ENCODE measurements at places on chromosomes 4 and X.

DNA sequence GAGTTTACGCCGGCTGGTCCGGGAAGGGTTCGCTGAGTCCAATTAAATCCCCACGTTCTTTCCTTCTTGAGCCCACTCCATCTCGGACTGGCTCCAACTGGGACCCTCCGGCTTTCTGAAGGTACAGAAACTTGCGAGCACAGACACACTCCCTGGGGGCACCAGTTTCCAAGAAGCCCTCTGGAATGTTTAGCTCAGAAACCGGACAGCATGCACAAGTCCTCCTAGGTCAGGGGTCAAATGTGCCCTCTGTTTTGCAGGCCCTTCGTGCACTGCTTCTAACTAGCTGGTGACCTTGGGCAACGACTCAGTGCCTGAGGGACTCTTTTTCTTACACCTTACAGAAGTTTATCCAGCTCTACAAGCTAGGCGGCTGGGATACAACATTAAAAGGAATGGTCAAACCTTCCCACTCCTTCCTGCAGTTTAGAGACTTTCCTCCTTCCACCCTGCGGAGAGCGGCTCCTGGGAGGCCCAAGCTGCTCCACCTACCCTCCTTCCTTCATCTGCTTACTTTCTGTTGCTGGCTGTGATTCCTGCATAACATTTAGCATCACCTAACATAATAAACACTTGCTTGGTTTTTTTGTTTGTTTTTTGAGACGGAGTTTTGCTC is 275.5 kb downstream of the BCOR start:
- no peak for DNase-seq
- H3K27me3 ChIP-seq: no peaks in the 10 kb centered on the region
- no peak overlapping the region for H3K4me3 ChIP-seq
- H3K27ac ChIP-seq: no peak overlapping the region
- no peaks in the 10 kb centered on the region for H3K36me3 ChIP-seq
- no peaks in the 10 kb centered on the region for H3K4me1 ChIP-seq

- H3K27me3 ChIP-seq: no peaks in the 10 kb centered on the region
- no peaks in the 10 kb centered on the region for H3K36me3 ChIP-seq
- no peak for DNase-seq
- H3K27ac ChIP-seq: peak overlapping the region; percentile 65
These were observed 45.8 kb downstream of the AREG start for GRCh38 chr4:74490736-74491135.

DNA sequence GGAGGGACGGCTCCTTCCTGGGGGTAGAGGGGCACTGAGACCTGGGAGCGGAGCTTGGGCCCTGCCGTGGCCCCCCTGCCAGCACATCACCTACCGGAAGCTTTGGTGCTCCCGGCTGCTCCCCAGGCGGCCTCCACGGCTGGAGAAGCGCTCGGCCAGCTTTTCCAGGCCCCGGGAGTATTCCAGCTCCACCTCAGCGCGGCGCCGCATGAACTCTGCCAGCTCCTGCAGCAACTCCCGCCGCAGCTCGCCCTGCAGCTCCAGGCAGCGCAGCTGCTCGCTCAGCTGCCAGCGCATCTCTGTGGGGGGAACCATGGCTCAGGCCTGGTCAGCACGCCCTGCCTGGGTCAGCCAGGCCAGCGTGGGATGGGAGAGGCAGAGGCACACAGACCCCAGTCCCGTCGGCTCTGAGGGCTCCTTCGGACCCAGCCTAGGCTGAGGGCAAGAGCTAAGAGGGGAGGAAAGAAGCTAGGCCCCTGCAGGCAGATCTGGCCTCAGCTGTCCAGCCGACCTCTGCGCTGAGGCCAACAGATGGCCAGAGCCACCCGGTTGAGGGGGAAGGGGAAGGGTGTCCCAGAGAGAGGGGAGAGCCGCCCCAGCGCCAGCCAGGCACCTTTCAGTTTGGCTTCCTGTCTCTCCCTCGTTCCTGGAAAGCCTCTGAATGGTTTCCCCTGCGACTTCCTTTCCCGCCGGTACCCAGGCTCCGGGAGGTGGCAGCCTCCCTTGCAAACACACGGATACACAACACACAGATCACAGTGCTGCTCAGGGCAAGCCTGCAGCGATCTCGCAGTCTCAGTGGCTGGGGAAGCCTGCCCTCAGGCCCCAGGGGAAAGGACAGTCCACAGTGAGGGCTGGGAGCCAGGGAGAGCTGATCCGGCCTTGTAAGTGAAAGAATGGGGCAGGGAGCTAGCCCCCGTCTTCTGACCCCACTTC is 4.3 kb downstream of the ARHGAP4 start:
- no peak overlapping the region for H3K4me3 ChIP-seq
- no peak overlapping the region for H3K27ac ChIP-seq
- H3K4me1 ChIP-seq: peaks cover 8% of the 10 kb centered on the region
- no peaks in the 10 kb centered on the region for H3K27me3 ChIP-seq
- no peak for DNase-seq

DNA sequence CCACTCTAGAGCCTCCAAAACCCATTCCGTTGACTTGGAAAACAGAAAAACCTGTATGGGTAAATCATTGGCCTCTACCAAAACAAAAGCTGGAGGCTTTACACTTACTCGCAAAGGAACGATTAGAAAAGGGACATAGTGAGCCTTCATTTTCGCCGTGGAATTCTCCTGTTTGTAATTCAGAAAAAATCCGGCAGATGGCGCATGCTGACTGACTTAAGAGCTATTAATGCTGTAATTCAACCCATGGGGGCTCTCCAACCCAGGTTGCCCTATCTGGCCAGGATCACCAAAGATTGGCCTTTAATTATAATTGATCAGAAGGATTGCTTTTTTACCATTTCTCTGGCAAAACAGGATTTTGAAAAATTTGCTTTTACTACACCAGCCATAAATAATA is 60.8 kb downstream of the ZNF732 start:
- no peak overlapping the region for H3K27ac ChIP-seq
- H3K4me3 ChIP-seq: no peak overlapping the region
- no peak for DNase-seq
- H3K36me3 ChIP-seq: 0 out of 2 replicates have a peak, but pooled peaks cover 9% of the 10 kb centered on the region
- no peaks in the 10 kb centered on the region for H3K27me3 ChIP-seq

DNA sequence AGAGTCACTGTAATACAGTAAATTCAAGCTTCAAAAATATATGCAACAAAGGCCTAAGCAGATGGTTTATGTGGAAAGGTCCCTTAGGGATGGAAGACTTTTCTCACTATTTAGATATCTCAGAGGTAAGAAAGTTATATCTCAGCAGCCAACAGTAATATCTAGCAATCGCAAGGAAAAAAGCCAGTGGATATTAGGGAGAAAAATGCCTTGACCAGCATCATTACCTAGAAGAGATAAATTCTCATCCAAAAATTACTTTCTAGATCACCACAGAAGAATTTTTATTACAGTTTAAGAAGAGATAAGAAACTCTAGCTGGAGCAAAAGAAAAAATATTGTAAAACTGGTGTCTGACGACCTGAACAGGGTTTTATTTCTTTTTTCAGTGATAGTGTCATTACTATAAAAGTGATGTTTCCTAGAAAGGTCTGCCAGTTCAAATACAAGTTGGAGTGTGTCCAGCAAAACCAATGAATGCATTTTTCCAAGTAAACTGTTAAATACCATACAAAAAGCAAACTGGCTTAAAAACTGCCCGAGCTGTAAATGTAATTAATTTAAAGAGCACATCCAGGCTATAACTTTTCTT is 100.0 kb downstream of the ATP11C start:
- H3K4me3 ChIP-seq: no peak overlapping the region
- H3K27me3 ChIP-seq: no peaks in the 10 kb centered on the region
- no peaks in the 10 kb centered on the region for H3K36me3 ChIP-seq
- no peak for DNase-seq
- peaks cover 35% of the 10 kb centered on the region for H3K4me1 ChIP-seq
- H3K27ac ChIP-seq: no peak overlapping the region

DNA sequence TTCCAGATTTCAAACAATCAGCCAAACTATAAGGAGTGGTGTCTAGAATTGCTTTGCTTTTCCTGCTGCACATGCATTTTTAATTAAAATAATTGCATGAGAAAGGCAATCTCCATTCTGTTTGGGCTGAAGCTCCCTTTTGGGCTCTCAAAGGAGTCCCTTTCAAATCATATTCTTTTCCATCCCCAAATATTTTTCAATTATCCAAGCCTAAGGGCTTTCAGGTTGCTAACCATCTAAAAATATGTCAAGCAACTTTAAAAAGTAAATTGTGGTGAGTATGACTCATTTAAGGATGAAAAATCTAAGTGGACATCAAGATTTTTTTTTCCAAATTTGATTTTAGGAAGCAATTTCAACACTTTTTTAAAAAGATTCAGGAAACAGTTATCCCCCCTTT is 28.4 kb downstream of the PIR start:
- no peaks in the 10 kb centered on the region for H3K27me3 ChIP-seq
- H3K27ac ChIP-seq: no peak overlapping the region
- H3K36me3 ChIP-seq: no peaks in the 10 kb centered on the region
- DNase-seq: no peak
- no peaks in the 10 kb centered on the region for H3K4me1 ChIP-seq

GRCh38 chr4:105025263-105026017 is 121.2 kb upstream of the TET2 start:
- no peak overlapping the region for H3K4me3 ChIP-seq
- no peak for DNase-seq
- H3K27me3 ChIP-seq: no peaks in the 10 kb centered on the region

- H3K36me3 ChIP-seq: no peaks in the 10 kb centered on the region
- no peak overlapping the region for H3K27ac ChIP-seq
- no peak for DNase-seq
- no peaks in the 10 kb centered on the region for H3K4me1 ChIP-seq
- H3K27me3 ChIP-seq: no peaks in the 10 kb centered on the region
These were observed 30.1 kb downstream of the GUCY1A1 start for GRCh38 chr4:155696726-155697125.

DNA sequence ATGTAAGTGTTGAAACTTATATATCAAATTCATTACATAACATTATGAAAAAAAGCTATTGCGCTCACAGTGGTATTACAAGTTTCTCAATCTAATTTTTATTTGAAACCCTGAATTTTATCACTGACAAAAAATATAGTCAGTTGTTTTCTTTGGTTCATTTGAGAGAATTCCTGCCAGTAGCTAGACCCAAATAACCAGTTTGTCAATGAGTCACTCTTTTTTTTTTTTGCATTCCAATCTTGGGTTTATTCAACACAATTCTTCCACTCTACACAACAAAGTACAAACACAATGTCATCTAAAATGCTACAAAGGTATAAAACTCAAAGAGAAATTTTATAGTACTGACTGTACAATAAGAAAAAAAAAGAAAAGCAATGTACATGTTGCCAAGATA is 13.1 kb downstream of the HPF1 start:
- peaks cover 31% of the 10 kb centered on the region for H3K36me3 ChIP-seq
- H3K4me3 ChIP-seq: no peak overlapping the region
- no peaks in the 10 kb centered on the region for H3K27me3 ChIP-seq
- no peak overlapping the region for H3K27ac ChIP-seq

DNA sequence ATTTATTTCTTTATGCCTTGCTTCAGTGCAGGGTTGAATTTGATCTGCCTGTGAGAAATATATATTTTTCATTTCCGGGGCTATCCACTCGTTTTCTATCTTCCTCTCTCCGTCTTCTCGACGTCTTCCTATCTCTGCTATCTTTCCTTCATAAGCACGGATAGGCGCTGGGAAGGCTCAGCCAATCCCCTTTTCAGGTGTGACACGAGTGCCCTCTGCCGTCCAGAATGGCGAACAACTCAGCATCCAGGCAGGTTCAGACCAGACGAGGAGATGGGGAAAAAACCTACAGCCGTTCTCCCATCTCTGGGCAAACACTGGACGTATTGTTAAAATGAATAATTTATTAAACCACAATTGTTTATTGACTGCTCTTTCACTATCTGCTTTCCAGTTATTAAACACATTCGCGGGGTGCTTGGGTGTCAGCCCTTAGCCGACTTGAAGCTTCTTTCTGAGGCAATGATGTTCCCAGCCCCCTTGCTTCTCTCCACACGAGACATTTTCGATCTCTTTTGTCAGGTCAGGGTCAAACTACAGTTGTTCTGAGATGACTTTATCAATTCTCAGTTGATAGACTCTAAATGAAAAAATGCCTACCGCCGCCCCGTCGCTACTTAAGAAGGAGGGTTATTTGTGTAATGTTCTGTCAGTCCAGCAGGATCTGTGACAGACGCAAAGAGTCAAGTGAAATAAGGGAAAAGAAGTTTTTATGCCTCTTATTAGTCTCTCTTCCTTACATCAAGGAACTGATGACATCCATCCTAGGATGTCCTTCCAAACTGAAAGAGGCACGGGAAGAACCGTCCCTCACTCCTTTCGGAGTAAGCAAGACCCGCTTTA is 96.3 kb upstream of the NOCT start:
- H3K27me3 ChIP-seq: no peaks in the 10 kb centered on the region
- H3K27ac ChIP-seq: no peak overlapping the region
- no peak for DNase-seq
- no peak overlapping the region for H3K4me3 ChIP-seq
- no peaks in the 10 kb centered on the region for H3K4me1 ChIP-seq

- H3K4me1 ChIP-seq: no peaks in the 10 kb centered on the region
- no peak for DNase-seq
- H3K36me3 ChIP-seq: no peaks in the 10 kb centered on the region
- H3K4me3 ChIP-seq: no peak overlapping the region
- no peak overlapping the region for H3K27ac ChIP-seq
These were observed 12.3 kb downstream of the CENPVL3 start for GRCh38 chrX:51606446-51606845.

DNA sequence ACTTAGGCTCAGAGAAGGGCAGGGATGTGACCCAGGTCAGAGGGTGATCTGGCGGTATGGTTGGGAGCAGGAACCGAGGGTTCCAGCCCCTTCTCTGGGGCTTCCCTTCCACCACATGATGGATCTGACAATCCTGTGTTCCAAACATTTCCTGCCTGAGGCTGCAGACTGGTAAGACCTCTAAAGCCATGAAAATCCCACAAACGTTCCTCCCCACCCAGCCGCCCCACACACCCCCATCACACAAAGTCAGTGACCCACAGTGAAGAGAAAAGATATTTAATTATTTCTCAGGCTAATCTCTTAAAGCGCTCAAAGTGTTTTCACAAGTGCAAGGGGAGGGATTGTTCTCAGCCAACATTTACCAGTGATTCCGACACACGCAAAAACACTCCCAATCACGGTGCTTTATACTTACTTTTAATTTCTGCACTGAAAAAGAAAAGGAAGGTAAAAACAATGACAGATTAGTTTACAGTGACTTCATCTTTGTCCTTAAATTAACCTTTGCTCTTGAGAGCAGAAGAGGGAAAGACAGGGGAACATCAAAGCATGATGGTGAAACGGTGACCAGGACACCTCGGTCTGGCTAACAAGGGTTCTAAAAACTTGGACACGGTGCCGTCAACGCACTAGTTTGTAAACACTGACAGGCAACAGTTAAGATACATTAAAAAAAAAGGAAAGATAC is 42.4 kb downstream of the WDR1 start:
- no peaks in the 10 kb centered on the region for H3K4me1 ChIP-seq
- DNase-seq: no peak
- H3K27ac ChIP-seq: no peak overlapping the region
- no peaks in the 10 kb centered on the region for H3K27me3 ChIP-seq
- H3K36me3 ChIP-seq: peaks cover 61% of the 10 kb centered on the region
- no peak overlapping the region for H3K4me3 ChIP-seq

DNA sequence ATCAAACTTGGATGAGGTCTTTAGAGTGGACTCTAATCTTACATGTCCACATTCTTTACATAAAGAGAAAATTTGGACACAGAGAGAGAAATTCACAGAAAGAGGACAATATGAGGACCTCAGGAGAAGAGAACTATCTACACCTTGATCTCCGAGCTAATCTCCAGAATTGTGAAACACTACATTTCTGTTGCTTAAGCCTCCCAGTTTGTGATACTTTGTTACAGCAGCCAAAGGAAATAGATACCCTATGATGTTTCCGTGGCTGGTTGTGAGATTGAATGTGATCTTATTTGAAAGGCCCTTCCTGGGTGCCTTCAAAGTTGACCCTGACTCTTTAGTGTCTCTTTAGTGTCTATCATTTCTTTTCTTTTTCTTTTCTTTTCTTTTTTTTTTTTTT is 326.1 kb upstream of the CLNK start:
- no peaks in the 10 kb centered on the region for H3K36me3 ChIP-seq
- no peaks in the 10 kb centered on the region for H3K27me3 ChIP-seq
- no peak for DNase-seq
- no peaks in the 10 kb centered on the region for H3K4me1 ChIP-seq
- no peak overlapping the region for H3K4me3 ChIP-seq

Data from RWPE2 (cell line).